ENCODE measurements at places on chromosomes 6 and 20.

DNA sequence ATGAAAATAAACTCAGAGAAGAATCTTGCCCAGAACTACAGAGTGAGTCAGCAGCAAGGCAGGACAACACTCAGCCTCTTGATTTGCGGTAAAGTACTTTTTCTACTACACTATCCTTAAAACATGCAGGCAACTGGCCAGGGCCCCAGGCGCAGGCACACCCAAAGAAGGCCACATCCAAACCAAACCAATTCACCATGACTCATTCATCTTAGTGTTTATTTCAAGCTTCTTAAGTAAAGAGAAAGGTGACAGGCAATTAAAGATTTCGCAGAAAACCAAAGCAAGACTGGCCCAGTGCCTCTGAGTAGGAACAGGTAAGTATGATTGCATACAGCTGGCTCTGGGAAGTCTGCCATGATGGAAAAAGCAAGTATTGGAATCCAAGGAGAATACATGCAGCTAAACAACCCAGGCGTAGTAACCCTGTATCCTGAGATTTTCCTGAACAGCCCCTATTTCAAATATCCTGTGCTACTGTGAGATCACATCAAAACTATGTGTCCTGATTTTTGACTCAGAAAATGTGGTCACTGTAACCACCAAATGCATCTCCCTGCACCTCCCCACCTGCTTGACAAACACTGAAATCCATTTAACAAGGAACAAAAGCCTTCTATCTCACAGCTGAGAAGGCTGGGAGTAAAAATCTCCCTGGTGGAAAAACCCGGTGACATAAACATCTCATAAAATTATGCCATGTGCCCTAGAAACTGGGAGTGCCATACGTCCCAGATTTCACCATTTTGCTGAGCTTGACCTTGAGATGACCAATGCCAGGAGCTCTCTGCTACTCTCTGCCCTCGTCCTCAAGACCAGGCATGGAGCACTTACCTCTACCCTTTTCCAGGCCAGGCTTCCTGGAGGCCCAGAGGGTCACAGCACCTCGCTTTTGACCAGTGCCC lies 12.4 kb downstream of the WFDC3 start:
- no peak for DNase-seq

DNA sequence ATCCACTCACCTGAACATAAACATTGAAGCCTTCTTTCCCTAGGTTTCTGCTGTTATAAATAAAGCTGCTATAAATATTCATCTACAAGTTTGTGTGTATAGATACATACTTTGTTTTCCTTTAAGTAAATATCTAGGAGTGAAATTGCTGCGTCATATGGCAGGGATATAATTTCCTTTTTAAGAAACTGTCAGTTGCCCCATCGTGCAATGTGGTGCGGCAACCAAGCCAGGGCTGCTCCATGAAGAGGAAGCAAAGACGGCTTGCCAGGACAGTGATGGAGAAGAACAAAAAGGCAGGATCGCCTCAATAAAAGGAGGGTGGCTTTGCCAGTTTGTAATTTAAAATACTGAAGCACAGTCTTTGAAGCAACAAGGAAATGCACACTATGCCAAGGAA lies 36.6 kb downstream of the CITED2 start:
- no peak for DNase-seq

- no peak for DNase-seq
These were observed 19.8 kb downstream of the TRDN start for GRCh38 chr6:123616942-123617341.

- no peak for DNase-seq
These were observed 1.9 kb upstream of the SERINC3 start for GRCh38 chr20:44523746-44524145.

DNA sequence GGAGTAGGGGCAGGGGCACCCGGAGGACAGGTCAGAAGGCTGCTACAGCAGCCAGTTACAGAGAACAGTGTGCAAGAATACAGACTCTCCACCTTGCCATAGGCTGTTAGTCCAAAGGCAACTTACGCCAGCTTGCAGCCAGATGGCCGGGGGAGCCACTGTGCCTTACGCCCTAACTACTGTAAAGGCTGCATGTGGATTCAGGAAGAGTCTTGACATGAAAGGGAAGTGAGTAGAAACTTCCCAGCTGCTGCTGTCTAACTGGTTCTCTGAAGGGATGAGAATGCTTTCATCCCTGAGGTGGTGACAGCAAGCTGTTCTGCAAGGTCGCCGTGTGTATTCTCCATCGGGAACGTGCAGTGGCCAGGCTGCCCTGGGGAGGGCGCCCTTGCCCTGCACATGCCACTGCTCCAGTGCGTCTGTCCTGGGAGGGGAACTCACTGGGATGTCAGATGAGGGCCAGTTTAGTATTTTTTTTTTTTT lies 46.1 kb downstream of the LYRM4 start:
- peak; percentile 41 for DNase-seq

- no peak for DNase-seq
These were observed 1.1 kb downstream of the DPM1 start for GRCh38 chr20:50957276-50957675.

DNA sequence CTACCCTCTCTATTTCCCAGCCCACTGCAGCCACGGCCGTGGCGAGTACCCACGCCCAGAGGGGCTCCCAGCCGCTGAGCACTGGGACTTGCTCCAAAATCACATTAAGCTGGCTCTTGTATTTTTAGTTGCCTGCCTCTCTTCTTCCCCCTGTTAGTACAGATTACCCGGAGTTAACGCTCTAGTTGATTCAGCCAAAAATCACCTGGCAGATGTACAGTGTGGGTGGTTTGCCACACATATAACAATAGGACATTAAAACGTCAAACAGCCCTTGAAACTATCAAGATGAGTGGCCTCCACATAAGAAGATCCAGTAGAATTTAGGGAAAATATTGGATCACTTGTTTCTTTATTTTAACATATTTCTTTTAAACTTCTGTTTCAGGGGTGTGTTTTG lies 268.8 kb upstream of the PRDM1 start:
- no peak for DNase-seq

- no peak for DNase-seq
These were observed 808.1 kb downstream of the MAFB start for GRCh38 chr20:39880890-39881289.

GRCh38 chr6:127884134-127884533 lies 16.7 kb downstream of the THEMIS start:
- DNase-seq: no peak

- DNase-seq: no peak
These were observed 120.9 kb upstream of the SGK1 start for GRCh38 chr6:134438837-134439236.

DNA sequence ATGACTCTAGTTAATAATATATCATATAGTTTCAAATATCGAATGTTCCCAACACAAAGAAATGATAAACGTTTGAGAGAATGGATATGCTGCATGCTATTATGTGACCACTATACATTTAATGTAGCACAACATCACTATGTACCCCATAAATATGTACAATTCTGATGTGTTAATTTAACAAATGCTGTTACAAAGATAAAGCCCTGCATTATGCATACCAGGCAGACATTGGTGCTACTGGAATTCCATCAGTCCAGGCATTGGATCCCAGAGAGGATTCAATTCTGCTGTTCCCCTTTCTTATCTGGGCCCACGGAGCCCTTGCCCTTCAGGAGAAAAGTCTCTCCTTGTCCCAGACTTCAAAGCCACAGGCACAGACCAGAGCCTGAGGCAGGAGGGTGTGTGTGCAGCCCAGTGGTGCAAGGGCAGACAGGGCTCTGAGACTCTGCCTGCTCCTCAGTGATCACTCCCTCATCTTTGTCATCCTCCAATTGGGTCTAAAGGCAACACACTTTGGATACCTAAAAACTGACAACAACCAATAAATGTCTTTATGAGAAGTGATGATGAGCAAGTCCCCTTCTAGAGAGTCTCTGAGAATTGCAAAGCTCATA lies 45.2 kb downstream of the PSMG4 start:
- no peak for DNase-seq

DNA sequence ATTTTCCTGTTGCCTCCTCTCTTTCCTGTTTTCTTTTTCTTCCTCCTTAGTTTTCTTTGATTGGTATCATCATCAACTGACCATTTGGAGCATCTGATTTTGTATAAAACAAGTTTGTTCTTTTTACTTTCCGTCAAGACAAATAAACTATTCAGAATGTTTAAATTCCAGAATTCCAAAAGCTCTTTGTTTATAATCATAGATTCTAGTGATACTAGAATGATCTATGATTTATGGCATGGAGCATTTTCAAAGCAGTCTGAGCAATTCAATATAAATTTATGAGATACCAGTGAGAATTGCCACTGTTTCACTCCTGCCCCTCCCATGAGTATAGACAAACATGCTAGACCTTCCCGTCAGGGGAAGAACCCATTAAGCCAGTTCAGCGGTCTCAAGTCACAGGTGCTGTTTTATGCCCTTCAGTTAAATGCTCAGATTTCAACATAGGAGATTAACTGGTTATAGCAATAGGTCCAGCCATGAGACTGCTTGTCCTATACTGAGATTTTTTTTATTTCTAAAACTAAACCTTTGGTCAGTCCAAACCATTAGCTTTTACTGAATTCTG lies 60.7 kb downstream of the GRIK2 start:
- no peak for DNase-seq

GRCh38 chr6:143896126-143896860 lies 32.0 kb downstream of the ZC2HC1B start:
- DNase-seq: no peak

GRCh38 chr6:123150076-123150475 lies 154.0 kb downstream of the CLVS2 start:
- no peak for DNase-seq

GRCh38 chr6:225121-225721 lies 67.1 kb upstream of the DUSP22 start:
- peak; percentile 83 for DNase-seq

DNA sequence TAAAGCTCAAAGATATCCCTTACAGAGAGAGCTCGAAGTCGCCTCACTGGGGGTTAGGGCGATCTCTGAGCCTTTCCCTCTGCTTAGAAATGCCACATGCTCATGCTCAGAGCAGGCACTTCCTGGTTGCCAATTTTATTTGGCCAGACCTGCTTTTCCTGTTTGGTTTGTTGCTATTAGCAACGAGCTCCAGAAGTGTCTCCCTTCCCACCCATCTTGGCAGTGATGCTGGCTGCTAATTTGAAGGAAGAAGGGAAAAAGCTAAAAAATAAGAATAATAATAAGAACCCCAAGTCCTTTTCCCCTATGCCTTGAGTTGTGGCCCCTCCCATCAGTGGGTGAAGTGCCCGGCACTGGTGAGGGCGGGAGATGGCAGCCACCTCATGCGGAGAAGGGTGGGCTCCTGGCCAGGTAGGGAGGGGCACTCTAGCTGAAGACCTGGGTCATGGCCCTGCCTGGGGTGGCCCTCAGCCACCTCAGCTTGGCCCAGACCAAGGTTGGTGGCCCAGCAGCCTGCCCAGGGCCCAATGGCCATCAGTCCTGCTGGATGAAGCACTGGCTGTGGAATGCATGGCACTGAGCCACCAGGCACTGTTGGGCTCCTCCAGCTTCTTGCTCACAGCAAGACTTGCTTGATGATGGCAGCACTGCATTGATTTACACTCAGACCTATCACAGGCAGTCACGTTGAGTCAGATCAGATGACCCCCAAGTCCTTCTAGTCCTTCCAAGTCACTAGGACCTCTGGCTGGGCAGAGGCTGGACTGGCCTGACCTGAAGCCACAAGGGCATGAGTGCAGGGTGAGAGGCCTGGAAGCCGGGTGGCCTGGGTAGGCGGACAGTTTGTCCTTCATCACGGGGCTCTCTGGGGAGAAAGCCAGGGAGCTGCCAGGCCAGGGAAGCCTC lies 79.0 kb downstream of the SYNJ2 start:
- DNase-seq: no peak

- no peak for DNase-seq
These were observed 18.1 kb downstream of the PDRG1 start for GRCh38 chr20:31933698-31934097.

DNA sequence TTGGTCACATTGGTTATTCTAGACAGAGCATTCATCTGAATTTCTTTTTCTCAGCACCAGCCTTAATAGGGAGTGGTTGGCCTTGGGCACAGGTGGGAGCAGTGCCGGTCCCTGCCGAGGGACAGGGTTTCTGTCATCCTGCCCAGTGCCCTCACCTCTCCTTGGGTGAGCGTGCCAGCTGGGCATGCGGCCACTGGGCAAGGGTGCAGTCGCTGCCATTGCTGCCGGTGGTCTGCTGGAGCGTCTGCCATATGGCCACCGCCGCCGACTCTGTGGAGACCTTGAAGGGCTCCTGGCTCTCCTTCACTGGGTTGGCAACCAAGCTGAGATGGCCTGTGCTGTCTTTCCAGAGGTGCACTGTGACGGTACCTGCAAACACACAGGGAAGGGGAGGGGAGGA lies 16.4 kb upstream of the UQCC2 start:
- no peak for DNase-seq

- DNase-seq: no peak
These were observed 1.1 kb downstream of the EDN1 start for GRCh38 chr6:12291071-12291838.

DNA sequence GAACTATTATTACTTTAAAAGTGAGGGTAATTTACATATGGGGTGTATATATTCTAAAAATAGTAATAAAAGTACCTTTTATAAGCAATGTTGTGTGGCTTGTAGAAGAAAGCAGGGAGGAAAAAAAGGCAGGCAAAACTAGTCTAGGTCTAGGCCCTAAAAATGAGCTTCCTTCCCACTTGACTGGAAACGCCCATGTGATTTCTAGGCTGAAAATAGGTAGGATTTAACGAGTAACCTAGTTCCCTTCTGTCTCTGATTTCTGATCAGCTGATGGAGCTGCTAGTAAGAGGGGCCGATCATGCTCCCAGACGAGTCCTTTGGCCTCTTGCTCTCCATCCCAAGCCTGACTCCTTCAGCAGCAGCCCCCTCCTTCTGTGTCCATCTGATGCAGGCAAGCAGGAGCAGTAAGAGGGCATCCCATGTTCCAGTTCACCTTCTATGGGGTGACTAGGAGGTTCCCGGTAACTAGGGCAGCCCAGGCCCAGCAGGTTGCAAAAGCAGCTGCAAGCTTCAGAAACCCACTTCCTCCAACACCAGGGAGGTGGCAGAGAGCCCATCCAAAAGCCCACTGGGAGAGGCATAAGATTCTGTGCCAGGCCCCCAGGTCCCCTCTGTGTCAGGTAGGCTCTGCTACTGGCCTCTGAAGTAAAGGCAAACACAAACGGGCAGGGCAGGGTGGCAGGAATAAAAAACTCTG lies 24.4 kb downstream of the TBC1D20 start:
- no peak for DNase-seq

DNA sequence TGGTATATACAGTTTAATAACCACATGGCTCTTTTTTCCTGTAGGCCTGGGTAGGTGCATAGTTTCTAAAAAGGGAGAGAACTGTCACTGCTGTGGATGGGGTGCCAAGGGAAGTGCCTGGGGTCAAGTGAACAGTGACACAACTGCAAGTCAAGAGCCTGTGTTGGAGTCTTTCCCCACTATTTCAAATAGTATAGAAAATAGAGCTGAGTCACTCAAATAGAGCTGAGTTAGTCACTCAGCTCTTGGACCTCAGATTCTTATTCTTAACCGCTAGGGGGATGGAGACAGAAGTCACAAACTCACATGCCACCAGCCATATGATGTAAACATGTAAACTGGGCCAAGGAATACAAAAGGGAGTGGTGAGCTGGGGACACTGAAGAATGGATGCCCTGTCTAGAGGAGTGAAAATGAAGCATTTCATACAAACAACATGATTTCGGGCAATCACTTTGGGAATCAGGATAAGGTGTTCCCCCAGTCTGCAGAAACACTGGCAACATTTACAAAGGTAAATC lies 2.1 kb downstream of the NQO2 start:
- no peak for DNase-seq
